NCI-H2081 (cell line): ENCODE measurements at places on chromosomes 3 and 15.

- no peak for DNase-seq
Observed at GRCh38 chr15:61056386-61056785, 172.7 kb downstream of the RORA start.

DNA sequence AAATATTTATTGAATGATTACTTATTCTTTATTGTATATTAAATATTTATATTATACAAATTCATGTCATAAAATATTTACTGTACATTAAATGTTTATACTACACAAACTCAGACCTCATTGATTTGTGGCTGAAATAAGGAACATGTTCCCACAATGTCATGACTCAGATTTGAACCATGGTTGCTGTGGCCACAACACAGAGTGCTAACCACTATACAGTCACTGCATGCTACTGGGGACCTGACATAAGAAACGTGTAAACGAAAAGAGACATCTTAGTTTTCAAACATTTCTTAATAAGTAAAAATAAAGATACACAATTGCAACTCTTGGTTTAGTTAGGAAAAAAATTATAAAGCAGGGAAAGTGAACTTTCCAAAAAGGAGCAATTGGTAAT is 99.1 kb upstream of the AGTR1 start:
- DNase-seq: no peak

- DNase-seq: no peak
Observed at GRCh38 chr3:149417174-149417573, 39.7 kb upstream of the TM4SF1 start.

DNA sequence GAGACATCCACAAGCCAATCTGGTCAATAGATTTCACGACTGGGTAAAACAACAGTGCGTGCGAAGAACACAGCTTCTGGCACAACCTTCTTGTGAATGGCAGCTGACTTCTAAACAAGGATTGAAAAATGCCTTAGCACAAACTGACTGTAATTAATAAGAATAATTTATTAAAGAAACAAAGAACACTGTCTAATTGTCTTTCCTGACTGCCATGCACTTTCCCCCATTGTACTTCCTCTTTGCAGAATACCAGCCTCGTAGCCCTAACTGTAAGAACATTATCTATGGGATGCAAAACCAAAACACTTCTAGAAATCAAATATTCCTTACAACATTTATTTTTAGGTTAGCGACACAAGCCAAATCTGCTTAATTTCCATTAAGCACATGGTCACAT is 6.5 kb downstream of the FOXP1 start:
- DNase-seq: no peak

- peak; percentile 69 for DNase-seq
Observed at GRCh38 chr15:71201477-71201876, 86.2 kb downstream of the THSD4 start.

GRCh38 chr3:152232001-152232400 is 36.7 kb upstream of the MBNL1 start:
- DNase-seq: peak; percentile 26

- DNase-seq: no peak
Observed at GRCh38 chr3:176969066-176969465, 228.2 kb downstream of the TBL1XR1 start.

DNA sequence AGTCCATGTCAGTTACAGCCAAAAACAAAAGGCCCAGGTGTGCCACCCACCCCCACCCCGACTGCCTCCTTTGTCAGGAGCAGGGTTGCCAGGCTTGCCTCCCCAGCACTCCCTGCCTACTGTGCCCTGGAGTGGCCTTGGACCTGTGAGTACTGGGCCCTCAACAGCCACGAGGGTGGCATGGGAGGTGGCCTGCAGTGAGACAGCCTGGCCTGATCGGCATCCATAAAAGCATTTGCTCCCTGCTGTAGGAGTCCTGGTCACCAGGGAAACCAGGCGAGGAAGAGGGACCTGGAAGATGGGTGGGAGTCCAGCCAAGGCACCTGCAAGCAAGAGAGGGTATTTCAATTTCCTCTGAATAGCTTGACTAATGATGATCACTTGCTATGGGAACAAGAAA is 56.4 kb upstream of the KCNMB2 start:
- DNase-seq: peak; percentile 36

DNA sequence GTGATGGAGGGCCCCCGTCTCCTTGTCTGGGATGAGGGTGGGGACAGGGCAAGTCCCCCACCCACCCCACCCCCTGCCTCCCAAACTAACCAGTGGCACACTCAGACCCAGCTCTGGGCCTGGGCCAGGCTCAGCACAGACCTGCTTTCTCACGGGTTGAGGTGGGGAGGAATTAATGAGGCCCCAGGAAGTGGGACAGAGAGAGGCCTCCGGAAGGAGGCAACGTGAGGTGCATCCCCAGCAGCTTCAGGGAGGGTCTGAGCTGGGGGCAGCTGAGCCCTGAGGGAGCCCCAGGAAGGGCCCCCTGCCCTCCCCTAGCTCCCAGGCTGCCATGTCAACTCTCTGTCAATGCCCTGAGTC is 15.0 kb upstream of the GNAI2 start:
- DNase-seq: no peak

GRCh38 chr15:54288049-54288448 is 309.8 kb downstream of the UNC13C start:
- no peak for DNase-seq

DNA sequence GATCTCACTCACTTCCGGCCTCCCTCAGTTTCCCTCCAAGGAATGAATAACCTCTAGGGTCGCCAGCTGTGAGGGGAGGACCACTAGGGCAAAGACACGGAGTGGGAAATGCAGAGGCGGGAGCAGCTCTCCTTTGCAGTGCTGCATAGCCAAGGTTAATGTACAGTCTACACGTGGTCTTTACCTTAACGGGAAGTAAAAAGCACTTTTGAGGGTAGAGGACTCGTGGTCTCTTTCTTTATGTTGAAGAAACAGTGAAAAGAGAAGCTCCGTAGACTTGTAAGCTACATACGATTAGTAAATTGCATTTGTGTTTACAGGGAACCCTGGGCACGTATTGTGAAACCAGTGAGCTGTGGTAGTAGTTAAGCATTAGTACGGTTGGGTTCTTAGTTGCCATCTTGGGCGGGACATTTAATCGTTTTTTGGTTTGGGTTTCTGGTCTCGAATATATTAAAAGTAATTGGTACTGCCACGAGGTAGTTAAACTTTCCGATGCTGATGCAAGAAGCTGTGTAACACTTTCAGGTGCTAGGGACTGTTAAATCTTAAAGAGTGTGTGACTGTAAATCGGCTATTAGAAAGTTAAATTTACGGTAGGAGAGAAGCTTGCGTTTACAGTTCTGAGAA is 828 bp downstream of the U2SURP start:
- peak; percentile 68 for DNase-seq

DNA sequence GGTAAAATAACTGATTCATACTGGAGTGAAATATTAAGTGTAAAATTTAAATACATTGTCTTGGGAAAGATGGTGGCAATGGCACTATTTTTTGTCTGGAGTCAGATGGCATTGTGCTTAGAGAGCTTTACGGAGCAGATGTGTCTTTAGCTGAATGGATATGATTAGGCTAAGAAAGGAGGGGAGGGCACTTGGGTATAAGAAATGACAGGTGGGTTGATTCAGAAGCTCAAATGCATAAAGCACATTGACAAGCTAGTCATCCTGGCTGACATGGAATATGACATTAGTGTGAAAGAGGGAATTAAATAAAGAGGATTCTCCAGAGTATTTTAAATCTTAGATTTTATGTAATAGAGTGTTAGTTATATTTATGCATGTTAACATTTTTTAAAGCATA is 570.1 kb upstream of the CBLB start:
- DNase-seq: peak; percentile 68

GRCh38 chr3:9732080-9732739 is 675 bp downstream of the BRPF1 start:
- no peak for DNase-seq

GRCh38 chr3:196192524-196193051 is 18.6 kb downstream of the ZDHHC19 start:
- no peak for DNase-seq

GRCh38 chr15:25182736-25183445 is 228.1 kb downstream of the SNRPN start:
- no peak for DNase-seq
